ENCODE measurements at places on chromosomes 1 and 21.
A peak's percentile ranks its signal among the peaks of the same experiment; 100 is the strongest.

DNA sequence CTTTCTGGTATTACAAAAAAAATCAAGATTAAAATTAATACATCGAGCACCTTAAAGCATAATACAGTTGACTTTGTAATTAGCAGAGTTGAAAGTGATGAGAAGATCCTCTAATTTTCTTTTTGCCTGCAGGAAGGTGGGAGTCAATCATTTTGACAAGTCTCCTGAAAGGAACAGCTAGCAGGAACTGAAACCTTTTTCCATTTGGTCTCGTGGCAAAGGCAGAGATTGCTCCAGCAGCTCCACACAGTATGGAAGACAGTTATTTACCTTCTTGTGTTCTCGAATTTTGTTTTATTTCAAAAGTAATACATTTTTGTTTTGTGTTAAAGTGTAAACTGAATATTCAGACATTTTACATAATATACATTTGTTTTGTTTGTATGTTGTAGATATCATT, 7.7 kb downstream of the S100PBP start:
- no peak for DNase-seq

DNA sequence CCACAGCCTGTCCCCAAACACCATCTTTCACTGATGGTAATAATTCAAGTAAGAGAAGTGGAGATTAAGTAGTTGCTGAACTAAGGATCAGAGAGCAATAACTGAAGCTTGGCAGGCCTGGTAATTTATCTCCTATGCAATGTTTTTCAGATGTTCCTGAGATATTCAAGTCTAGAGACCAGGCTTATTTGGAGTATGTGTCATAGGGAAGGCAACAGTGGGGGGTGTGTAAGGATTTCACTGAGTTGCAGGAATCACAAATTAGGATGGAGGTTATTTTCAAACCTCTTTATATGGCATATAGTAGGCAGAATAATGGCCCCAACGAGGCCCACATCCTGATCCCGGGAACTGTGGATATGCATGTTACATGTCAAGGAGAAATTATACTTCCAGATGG, 171.7 kb downstream of the KCNJ6 start:
- no peak for DNase-seq

- DNase-seq, result peak; percentile 90
Measured at GRCh38 chr1:147700042-147701006, 30.0 kb upstream of the ACP6 start.

DNA sequence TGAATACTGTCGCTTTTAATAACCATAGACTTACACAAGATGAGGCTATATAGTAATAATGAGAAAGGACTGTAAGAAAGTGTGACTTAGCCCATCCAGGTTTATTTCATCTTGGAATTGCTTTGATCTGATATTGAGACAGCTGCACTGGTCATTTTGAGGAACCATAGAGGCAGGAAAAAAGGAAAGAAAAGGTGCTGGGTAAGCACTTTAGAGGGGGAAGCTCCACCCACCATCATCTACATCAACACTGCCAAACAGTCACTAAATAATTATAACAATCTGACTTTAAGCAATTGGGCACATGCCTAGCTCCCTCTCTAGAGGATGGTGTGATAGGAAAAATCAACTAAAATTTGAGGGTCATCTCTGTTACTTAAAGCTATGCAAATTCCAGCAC, 70.6 kb upstream of the ST6GALNAC3 start:
- DNase-seq, result no peak

DNA sequence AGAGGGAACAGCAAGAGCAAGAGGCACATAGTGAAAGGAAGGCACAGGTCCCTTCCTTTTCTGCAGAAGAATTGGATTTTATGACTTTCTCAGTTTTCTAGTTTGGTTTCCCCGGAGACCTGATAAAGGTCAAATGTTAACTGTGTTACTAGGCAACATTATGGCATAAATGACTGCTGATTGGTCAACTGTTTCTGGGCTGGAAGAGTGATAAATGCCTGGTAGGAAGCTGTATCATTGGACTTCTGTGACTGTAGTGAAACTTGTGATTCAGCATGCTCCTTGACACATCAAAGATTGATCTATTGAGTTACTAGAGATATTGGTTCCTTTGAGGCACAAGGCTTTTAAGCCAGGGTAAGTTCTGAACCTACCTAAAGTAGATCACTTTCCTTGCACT, 55.7 kb downstream of the LRRC8C start:
- DNase-seq, result no peak

- no peak for DNase-seq
Measured at GRCh38 chr1:154788886-154789285, 81.2 kb downstream of the KCNN3 start.

DNA sequence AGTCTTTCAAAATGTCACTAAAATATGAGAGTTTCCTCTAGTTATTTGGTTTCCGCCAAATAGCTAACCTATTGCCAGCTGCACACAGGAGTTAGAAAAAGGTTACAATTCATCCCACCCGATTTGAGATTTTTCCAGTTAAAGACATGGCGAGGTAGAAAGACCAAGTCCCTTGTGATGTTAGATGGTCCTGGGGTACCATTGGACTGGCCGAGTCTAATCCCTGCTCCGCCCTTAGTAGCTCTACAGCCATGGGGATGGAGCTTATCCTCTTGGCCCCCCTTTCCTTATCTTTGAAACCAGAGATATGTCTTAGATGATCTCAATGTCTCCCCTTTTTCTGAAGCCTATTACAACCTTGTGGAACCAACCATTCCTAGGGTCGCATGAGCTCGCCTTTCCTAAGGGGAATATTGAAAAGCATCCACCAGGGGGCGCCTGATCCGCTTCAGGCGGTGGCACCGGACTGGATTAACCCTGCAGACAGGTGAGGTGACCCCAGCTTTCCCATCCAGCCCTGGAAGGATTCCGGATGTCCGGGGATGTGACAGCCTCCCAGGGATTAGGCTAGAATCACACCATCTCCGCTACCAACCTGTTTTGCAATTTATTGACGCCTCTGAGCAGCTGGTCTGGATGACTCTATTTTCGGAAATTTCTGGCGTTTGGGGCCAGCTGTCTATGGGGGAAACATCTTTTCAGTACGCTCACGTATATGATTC, 68.3 kb upstream of the SIM2 start:
- DNase-seq, result peak; percentile 84

DNA sequence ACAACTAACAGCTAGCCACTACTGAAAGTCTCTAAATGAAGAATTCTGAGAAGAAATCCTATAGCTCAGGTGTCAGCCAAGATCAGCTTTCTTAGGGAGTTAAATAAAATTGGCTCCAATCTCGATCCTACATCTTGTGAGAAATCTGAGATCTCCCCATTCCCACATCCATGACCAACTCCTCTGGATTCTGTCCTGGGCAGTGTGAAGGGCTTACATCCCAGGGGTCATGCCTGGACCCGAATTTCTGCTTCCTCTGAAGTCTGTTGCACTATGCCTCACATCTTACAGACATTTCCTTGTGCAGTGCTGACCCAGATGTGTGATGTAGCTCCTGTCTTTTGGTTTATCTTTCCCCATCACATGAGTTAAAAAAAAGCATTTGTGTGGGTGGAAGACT, 4.8 kb upstream of the TNN start:
- DNase-seq, result no peak

DNA sequence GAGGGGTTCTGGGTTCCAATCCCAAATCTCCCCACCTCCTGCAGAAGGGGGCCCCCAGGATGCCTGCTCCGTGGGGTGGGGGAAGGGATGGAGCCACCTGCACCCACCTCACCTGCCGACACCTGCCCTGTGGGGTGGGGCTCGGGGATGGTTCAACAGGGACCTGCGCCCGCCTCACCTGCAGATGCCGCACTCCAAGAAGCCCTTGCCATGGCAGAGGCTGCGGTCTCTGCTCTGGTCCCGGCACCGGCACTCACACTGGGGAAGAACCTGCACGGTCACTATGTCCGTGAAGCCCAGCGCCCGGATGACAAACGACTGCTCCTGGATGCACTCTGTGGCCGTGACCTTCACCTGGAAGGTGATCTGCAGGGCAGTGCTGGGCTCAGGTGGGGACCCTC, 18.1 kb upstream of the PTTG1IP start:
- no peak for DNase-seq

Data from WERI-Rb-1 (cell line).